Activated naive CD4-positive, alpha-beta T cell treated with anti-CD3 and anti-CD28 coated beads, Interleukin-2, amount 50 U/mL, for 72 hours (primary cell): ENCODE measurements at places on chromosomes 6 and 20. TPM values are rescaled to one million over a fixed set of nuclear protein-coding genes. Genes with fewer than 3 reads are reported as not detected.

Gene SOX18
- total RNA-seq, result 1.4 TPM

Gene SAMD5
- not detected for total RNA-seq

Gene CASS4
- total RNA-seq, result 6.5 TPM

Gene KCNK5
- total RNA-seq, result 8.8 TPM

Gene CLDN20
- total RNA-seq, result not detected

Gene RSPH4A
- total RNA-seq, result not detected

Gene PPP1R3G
- total RNA-seq, result 0.07 TPM

Gene C20orf173
- total RNA-seq, result not detected

Gene ZNF337
- total RNA-seq, result 14.3 TPM

Gene NHSL1
- total RNA-seq, result 1.9 TPM

Gene CST7
- total RNA-seq, result 50.3 TPM

Gene MYBL2
- 140 TPM for total RNA-seq

Gene FAXC
- total RNA-seq, result not detected

Gene CTNNBL1
- total RNA-seq, result 79.4 TPM

Gene SPATS1
- not detected for total RNA-seq

Gene TRIM31
- total RNA-seq, result not detected

Gene PHACTR3
- total RNA-seq, result not detected

Gene AIF1
- total RNA-seq, result 117 TPM
